ENCODE measurements at places on chromosomes 7 and 10.
A peak's percentile ranks its signal among the peaks of the same experiment; 100 is the strongest.

DNA sequence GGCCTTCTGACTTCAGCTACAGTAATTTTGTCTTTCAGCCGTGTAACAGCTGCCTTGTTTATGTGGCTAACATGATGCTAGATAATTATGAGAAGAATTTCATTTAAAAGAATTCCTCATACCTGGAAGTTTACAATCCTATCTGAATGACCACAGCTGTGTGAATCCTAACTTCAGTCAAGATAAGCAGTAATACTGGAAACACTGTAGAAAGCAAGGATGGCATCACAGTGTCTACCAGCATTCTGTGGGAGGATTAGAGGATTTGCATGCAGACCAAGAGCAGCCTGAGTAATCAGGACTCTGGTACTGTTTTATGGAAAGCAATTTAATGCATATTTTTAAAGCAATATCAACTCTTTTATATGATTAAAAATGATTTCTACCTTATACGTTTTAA lies 282.4 kb downstream of the EXOC4 start:
- no peak for DNase-seq

DNA sequence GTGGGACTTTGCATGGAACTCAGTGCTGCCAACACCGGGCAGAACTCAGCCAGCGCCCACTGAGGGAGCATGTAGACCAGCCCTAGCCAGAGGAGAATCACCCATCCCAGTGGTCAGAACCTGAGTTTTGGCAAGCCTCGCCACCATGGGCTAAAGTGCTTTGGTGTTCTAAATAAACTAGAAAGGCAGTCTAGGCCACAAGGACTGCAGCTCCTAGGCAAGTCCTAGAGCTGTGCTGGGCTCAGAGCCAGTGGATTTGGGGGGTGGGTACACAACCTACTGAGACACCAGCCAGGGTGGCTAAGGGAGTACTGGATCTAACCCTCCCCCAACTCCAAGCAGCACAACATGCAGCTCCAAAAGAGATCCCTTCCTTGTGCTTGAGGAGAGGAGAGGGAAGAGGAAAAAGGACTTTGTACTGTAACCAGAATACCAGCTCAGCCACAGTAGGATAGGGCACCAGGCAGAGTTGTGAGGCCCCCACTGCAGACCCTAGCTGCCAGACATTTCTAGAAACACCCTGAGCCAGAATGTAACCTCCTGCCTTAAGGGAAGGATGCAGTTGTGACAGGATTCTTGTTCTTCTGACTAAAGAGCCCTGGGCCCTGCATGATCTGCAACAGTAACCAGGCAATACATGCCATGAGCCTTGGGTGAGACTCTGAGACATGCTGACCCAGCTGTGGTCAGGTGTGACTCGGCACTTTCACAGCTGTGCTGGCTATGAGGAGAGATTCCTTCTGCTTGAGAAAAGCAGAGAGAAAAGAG lies 24.4 kb downstream of the GSDME start:
- no peak for DNase-seq

GRCh38 chr7:156177422-156178055 lies 365.3 kb upstream of the SHH start:
- no peak for DNase-seq

DNA sequence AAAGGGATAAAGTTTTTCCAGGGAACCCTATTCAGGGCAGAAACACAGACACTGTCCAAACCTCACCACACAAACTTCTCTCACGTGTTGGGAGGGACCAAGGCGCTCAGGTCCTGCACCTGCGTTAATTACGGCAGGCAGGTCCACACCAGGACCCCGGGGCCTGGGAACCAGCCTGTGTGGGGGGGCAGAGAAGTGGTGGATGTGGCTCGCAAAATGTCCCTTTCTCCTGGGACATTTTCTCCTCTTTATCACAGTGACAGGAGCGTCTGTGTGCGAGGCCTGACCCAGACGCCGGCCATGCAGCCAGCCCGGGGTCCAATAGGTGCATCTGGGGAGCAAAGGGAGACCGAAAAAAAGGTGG lies 73.4 kb upstream of the ZNF722 start:
- no peak for DNase-seq

DNA sequence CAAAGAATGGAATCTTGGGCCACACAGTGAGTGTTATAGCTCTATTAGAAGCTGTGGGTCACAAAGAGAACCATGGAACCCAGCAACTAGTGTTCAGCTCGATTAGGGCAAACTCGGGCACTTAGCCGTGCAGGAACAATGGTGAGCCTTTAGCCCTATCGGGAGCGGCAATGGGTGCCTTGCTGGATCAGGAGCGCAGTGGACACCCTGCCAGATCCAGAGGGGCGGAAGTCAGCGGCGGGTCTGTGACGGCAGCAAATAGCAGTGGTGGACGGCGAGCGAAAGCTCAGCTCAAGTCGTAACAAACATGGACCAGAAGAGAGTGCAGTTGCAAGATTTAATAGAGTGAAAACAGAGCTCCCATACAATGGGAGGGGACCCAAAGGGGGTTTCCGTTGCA lies 43.9 kb upstream of the NRG3 start:
- no peak for DNase-seq

- DNase-seq, result peak; percentile 45
These were observed 19.1 kb upstream of the KLF6 start for GRCh38 chr10:3803927-3804741.

DNA sequence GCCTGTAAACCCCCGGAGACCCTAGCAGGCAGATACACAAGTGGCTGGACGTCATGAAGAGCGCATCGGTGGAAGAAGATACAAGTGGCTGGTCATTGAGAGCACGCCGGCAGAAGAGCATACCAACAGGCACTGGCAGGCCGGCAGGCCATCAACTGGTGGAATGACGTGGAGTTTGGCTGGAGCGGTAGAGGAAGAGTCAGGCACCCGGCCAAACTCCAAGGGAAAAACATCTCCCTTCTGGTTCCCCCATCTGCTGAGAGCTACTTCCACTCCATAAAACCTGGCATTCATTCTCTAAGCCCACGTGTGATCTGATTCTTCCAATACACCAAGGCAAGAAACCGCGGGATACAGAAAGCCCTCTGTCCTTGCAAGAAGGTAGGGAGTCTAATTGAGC lies 113.4 kb upstream of the NPSR1 start:
- no peak for DNase-seq

DNA sequence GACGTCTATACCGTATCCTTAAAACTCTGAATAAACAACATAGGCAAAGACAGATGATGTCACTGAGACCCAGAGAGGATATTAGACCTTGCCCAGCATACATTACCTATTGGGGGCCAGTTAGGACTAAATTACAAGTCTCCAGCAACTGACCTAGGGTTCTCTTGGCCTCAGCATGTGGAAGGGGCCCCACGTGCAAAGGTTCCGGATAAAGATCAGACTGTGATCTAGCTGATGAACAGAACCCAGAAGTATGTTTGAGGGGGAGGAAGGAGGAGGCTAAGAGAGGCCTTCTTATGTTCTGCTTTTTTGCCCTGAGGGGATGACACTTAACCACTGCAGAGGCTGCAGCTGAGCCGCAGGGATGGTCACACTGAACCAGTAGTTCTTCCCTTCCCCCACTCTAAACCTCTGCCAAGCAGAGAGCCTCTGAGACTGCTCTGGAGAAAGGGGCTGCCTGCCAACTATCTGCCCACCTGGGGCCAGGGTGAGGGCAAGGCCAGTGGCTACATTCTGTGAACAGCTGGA lies 24.0 kb upstream of the KMT2C start:
- no peak for DNase-seq

- no peak for DNase-seq
These were observed 31.1 kb downstream of the CALML3 start for GRCh38 chr10:5555881-5556280.

- DNase-seq, result no peak
These were observed 126.7 kb upstream of the ZNF32 start for GRCh38 chr10:43775384-43775783.

DNA sequence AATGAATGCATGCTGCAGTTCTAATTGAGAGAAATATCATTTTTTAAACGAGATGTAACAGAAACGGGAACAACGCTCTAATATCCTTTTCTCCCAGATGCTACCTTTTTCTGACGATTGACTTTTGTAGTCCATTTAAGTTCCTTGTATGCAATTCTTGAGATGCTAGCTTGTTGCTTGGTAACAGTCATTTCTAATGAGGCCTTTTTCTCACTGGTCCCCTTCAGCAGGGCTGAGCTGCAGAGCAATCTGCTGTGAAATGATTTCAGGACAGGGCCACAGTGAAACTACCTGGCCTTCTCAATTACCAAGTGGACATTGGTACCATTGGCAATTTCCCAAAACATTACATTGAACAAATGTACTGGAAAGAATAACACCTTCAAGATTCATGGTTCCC lies 26.2 kb upstream of the FOXK1 start:
- no peak for DNase-seq

- no peak for DNase-seq
These were observed at the start of gene UCMA for GRCh38 chr10:13234172-13234571. UCMA (minus strand) TSS chr10:13234374; CDS start chr10:13234258, 116 bp downstream.

DNA sequence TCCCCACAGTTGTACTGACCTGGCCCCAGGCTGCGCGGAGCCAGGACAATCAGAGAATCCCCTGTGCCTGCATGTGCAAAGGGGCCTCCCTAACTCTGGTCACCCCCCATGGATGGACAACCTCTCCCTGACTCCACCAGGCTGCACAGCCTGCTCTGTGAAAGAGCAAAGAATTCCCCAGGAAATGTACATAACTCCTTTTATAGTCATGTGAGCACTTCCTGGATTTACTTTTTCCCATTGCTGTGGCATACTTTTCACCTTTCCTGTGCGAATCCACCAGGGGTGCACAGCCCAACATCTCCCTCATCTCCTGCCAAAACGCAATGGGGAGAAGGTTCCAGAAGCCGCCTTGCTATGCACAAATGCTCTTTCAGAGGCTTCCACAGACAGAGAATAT lies 27.9 kb downstream of the FGFR2 start:
- no peak for DNase-seq

DNA sequence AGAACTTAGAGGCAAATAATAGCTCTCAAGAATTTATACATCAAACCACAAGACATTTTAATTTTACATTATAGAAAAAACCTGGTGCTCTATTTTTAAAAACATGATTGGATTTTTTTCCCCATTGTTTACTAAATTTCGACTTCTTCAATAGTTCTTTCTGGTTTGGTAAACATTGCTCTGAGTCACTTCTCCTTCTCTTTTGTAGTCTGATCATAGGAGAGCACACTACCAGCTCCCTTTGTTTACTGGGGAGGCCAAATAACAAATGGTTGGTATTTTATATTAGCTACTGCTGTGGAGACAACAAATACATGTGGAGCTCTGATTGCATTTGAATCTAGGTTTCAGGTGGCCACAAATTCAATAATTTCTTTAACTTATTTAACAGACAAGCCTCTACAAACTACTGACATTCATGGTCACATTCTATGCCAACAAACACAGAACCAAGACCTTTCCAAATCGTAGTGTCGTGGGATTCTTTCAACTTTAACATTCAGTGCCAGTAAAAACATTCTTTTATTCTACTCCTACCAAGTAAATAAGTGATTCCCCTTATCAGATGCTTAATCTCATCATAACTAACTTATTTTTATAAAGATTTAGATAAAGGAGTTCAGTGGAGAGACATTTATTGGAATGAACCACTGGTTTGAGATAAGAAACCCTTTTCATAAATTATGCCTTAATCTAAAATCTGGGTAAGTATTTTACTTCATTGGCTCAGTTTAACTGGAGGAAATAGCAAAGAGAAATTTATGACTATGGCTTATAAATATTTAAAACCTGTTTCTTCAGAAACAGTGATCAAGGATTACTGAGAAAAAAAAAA lies 17.7 kb upstream of the FXYD4 start:
- DNase-seq, result no peak

DNA sequence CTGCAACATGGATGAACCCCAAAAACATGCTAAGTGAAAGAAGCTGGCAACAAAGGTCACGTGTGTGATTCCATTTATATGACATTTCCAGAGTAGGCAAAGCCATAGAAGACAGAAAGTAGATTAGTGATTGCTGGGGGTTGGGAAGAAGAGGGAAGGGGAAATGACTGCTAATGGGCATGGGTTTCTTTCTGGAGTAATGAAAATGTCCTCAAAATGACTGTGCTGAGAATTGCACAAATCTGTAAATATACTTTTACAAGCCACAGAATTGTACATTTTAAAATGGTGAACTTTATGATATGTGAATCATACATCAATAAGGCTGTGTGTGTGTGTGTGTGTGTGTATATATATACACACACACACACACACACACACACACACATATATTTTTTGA lies 15.8 kb downstream of the MMS19 start:
- no peak for DNase-seq

GRCh38 chr7:44463169-44463808 lies 27.2 kb downstream of the NUDCD3 start:
- DNase-seq, result no peak

GRCh38 chr7:113143486-113144257 lies 25.3 kb upstream of the SMIM30 start:
- no peak for DNase-seq

GRCh38 chr7:112448891-112449290 lies 1.4 kb upstream of the IFRD1 start:
- DNase-seq, result no peak

GRCh38 chr7:14288701-14289100 lies 299.2 kb upstream of the ETV1 start:
- DNase-seq, result no peak

Measured in stimulated activated CD4-positive, alpha-beta T cell treated with anti-CD3 and anti-CD28 coated beads, Interleukin-12 subunit alpha, Interleukin-12 subunit beta, amount 100 ng/mL, for 24 hours (primary cell).